Esophagus squamous epithelium (tissue), 5 donors: ENCODE measurements at places on chromosomes 12 and 14. TPM values are rescaled to one million over a fixed set of nuclear protein-coding genes. Genes with fewer than 3 reads are reported as not detected.

DNA sequence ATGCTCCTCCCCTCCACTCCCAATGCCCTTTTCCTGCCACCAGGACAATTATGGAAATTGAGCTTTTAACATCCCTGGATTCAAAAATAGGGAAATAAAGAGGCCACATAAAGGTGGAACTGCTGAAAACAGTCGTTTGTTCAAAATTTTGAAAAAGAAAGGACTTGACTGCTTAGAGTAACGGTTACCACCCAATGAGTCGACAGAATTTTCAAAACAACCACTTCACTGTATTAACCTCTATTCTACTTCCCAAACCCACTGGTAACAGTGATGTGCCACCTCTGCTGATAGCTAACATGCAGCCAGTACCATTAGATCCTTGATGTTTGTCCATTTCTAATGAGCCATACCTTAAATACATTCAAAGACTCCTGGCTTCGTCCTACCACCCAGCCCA lies 4.9 kb downstream of the ST8SIA1 start:
- peak overlapping the region; percentile 13 for H3K27ac ChIP-seq
- no peak for DNase-seq
- H3K4me1 ChIP-seq, result no peaks in the 10 kb centered on the region
- H3K4me3 ChIP-seq, result no peak overlapping the region

DNA sequence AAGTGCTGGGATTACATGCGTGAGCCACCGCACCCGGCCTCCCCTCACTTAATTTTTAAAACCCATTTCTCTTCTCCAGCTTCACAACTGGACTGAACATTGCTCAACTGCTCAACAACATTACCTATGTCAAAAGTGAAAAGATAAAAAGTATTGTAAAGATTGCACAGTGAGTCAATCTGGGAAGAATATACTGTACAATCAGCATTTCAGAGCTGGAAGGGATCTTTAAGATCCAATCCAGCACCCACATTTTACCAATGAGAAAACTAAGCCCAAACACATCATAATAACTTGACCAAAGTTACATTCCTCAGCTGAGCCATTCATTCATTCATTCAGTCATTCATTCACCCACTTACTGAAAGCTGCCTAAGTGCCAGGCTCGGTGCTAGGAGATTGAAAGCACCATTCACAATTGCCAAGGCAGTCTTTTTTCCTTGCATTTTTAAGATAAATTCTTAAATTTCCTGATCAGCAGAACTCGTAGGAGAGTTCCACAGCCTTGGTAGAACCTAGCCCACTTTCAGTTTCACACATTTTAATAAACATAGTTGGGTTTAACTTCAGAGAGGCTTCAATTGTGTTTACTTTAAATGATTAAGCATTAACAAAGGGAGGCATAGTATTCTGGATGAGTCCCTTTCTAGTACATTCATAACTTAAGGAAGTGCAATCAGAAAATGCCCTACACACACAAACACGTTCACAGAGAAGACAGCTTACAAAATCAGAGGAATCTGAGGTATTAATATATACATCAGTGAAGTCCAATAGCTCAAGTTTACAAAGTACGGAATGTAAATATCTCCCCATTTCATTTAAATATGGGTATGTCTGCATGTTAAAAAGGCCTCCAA lies 3.0 kb downstream of the GALNT4 start:
- H3K27ac ChIP-seq, result no peak overlapping the region
- H3K4me3 ChIP-seq, result no peak overlapping the region
- DNase-seq, result no peak
- H3K27me3 ChIP-seq, result no peaks in the 10 kb centered on the region

Gene NPAS3
- 0.47 TPM for total RNA-seq

DNA sequence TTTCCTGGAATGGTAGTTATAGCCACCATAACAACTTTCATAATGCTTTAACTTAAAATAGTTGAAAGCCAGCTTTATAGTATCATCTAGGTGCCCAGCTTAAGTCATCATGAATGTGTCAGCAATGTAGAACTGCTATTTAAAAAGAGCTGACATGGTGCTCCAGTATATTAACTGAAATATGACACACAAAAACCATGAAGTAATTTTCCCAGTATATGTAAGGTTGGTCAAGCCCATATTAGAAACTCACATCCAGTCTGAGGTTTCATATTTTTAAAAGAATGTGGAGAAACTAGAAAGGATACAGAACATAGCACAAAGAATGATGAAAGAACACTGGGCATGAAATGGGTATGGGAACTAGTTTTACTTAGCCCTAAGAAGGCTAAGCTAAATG lies 121.3 kb upstream of the KRAS start:
- no peak overlapping the region for H3K4me3 ChIP-seq
- H3K27me3 ChIP-seq, result no peaks in the 10 kb centered on the region
- DNase-seq, result no peak
- H3K36me3 ChIP-seq, result no peaks in the 10 kb centered on the region
- H3K27ac ChIP-seq, result no peak overlapping the region

- H3K27me3 ChIP-seq, result no peaks in the 10 kb centered on the region
- H3K27ac ChIP-seq, result peak overlapping the region; percentile 56
- H3K36me3 ChIP-seq, result no peaks in the 10 kb centered on the region
- H3K4me1 ChIP-seq, result peaks cover 36% of the 10 kb centered on the region
- H3K4me3 ChIP-seq, result no peak overlapping the region
- no peak for DNase-seq
Measured at GRCh38 chr14:98906123-98906995, 365.6 kb downstream of the BCL11B start.

- no peak for DNase-seq
- no peaks in the 10 kb centered on the region for H3K27me3 ChIP-seq
- H3K36me3 ChIP-seq, result no peaks in the 10 kb centered on the region
- no peak overlapping the region for H3K27ac ChIP-seq
- no peak overlapping the region for H3K4me3 ChIP-seq
Measured at GRCh38 chr12:94516985-94517384, 57.3 kb upstream of the CEP83 start.

- H3K36me3 ChIP-seq, result no peaks in the 10 kb centered on the region
- no peak overlapping the region for H3K27ac ChIP-seq
- no peak for DNase-seq
Measured at GRCh38 chr12:11943919-11944700, 126.6 kb upstream of the BCL2L14 start.

GRCh38 chr12:38279756-38280155 lies 36.8 kb upstream of the ALG10B start:
- H3K36me3 ChIP-seq, result no peaks in the 10 kb centered on the region
- no peak overlapping the region for H3K4me3 ChIP-seq
- H3K4me1 ChIP-seq, result no peaks in the 10 kb centered on the region
- no peak for DNase-seq

DNA sequence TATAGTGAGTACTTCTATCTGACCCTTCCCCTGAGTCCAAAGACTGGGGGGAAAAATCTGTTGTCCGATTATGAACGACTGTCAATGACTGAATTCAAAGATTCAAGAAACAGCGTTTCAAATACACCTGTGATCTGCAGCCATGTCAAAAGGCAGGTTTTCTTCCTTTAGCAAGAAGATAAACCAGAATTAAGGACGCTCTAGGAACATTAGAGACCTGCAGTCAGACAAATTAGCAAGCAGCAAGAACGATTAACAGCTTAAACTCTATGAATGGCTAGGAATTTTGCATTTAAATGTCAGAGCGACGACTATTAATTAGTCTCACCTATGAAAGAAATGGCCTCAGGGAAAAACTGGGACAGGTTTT lies 2.1 kb downstream of the DUSP6 start:
- H3K4me3 ChIP-seq, result peak overlapping the region; percentile 55
- peak overlapping the region; percentile 98 for H3K27ac ChIP-seq
- H3K27me3 ChIP-seq, result no peaks in the 10 kb centered on the region
- DNase-seq, result no peak

DNA sequence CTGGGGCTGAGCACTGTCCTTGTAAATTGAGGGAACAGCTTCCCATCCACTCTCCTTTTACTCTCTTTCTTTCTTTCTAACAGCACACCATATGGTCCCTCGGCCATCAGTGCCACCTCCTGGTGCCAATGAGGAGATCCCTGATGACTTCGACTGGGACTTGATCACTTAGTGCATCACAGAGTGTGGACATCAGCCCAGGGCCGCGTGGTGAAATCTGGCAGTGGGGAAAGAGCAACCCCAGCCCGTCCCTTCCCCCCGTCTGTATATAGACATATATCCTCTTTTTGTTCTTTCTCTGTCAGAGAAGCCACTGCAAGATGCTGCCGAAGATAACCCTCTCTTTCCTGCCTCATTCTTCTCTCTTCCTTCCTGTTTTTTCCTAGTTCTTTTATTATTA lies 13.5 kb downstream of the C3AR1 start:
- H3K4me3 ChIP-seq, result no peak overlapping the region
- peak overlapping the region; percentile 15 for H3K27ac ChIP-seq
- H3K4me1 ChIP-seq, result no peaks in the 10 kb centered on the region

DNA sequence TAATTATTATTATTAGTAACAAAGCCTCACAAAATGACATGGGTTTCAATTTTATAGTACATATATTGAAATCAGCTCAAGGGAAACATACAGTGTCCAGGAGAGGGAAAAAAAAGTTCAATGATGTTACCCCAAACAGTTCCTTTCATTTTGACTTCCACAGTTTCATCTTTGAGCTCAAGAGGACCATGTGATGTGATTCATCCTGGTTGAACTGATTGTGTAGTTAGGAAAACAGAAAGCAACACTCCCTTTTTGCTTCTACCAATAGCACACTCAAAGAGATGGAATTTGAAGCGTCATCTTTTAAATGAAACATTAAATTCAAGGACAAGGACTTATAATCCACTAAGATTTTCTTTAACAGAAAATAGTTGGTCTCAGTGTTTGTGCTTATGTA lies 461.0 kb downstream of the FOXG1 start:
- H3K4me3 ChIP-seq, result no peak overlapping the region
- H3K4me1 ChIP-seq, result no peaks in the 10 kb centered on the region
- no peaks in the 10 kb centered on the region for H3K27me3 ChIP-seq
- no peak for DNase-seq

GRCh38 chr14:70181276-70181675 lies 7.5 kb downstream of the SLC8A3 start:
- H3K27me3 ChIP-seq, result peaks cover 33% of the 10 kb centered on the region
- no peak overlapping the region for H3K27ac ChIP-seq
- H3K4me1 ChIP-seq, result no peaks in the 10 kb centered on the region

Gene IFNG-AS1
- 0.57 TPM for total RNA-seq

DNA sequence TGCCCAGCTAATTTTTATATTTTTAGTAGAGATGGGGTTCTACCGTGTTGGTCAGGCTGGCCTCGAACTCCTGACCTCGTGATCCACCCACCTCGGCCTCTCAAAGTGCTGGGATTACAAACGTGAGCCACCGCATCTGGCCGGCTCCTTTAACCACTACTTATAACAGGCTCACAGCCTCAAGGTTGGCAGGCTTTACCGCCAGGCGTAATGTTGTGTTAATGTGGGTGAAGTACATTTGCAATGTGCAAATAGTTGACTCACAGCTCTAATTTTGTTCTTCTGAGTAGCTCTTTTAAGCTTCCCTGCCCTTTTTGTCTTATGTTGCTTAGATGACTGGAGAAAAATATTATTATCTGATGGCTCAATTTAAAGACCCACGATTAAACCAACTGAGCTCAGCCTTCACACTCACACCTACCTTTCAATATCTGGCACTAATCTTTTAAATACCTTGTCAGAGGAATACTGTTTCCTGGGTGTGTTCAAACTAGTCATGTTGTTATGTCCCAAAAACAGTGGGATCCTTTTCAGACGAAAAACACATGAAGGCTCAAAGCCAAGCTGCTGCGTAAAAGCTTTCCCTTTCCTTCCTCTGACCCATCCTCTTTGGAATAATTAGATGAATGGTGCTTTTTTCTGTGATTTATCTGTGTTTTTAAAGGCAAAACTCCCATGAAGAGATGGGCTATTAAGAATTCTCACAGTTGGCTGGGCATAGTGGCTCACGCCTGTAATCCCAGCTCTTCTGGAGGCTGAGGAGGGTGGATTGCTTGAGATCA lies 57.2 kb upstream of the USP44 start:
- H3K4me3 ChIP-seq, result no peak overlapping the region
- H3K27ac ChIP-seq, result peak overlapping the region; percentile 80
- H3K4me1 ChIP-seq, result peaks cover 12% of the 10 kb centered on the region
- H3K36me3 ChIP-seq, result no peaks in the 10 kb centered on the region

Gene PTCSC3
- not detected for total RNA-seq

- no peak for DNase-seq
- peaks cover 6% of the 10 kb centered on the region for H3K36me3 ChIP-seq
- peaks cover 34% of the 10 kb centered on the region for H3K4me1 ChIP-seq
- H3K27ac ChIP-seq, result peak overlapping the region; percentile 97
Measured at GRCh38 chr12:6961695-6962284, 8.7 kb downstream of the PHB2 start.

- H3K36me3 ChIP-seq, result no peaks in the 10 kb centered on the region
- H3K27me3 ChIP-seq, result no peaks in the 10 kb centered on the region
- DNase-seq, result no peak
- no peak overlapping the region for H3K4me3 ChIP-seq
- H3K27ac ChIP-seq, result no peak overlapping the region
- H3K4me1 ChIP-seq, result peaks cover 48% of the 10 kb centered on the region
Measured at GRCh38 chr12:3073438-3074250, 3.5 kb upstream of the TSPAN9 start.

Gene ACSM4
- total RNA-seq, result not detected

Gene OTX2
- total RNA-seq, result not detected

Gene VRK1
- 24.2 TPM for total RNA-seq

- H3K36me3 ChIP-seq, result peaks cover 44% of the 10 kb centered on the region
- no peak overlapping the region for H3K27ac ChIP-seq
- H3K4me3 ChIP-seq, result no peak overlapping the region
- H3K27me3 ChIP-seq, result no peaks in the 10 kb centered on the region
Measured at GRCh38 chr12:111441107-111441928, 35.6 kb downstream of the SH2B3 start.

DNA sequence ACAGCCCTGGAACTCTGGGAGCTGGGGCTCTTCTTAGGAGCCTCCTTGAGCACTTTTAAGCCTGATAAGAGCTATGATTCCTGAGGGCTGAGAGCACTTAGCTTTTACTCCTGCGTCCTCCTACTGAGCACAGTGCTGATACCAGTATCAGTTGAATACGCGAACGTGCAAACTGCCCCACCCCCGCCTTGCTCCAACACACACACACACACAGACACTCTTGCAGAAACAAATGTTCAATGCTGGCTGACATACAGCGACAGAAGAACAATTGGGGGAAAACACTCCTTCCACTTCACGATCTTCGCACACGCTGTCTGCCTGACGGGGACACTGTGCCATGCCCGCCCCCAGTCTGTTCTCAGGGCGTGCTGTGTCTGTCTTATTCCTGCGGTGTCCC lies 57.2 kb upstream of the DLK1 start:
- H3K4me3 ChIP-seq, result no peak overlapping the region
- no peaks in the 10 kb centered on the region for H3K27me3 ChIP-seq
- H3K36me3 ChIP-seq, result no peaks in the 10 kb centered on the region
- no peak for DNase-seq
- peaks cover 4% of the 10 kb centered on the region for H3K4me1 ChIP-seq

DNA sequence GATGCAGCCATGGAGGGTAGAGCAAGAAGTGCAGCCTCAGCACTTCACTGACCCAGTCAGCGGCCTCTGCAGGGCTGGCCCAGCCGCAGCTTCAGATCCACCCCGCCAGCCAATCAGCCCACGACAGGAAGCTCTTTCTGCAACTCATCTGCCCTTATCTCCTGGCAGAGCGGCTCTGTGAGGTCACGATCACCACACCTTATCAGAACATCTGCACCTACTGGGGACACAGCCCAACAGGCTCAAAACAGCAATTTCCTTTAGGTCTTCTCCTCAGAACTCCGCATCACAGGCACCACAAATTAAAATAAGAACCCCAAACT lies 287.3 kb downstream of the BCL11B start:
- no peak overlapping the region for H3K27ac ChIP-seq
- DNase-seq, result no peak
- no peaks in the 10 kb centered on the region for H3K27me3 ChIP-seq
- H3K4me3 ChIP-seq, result no peak overlapping the region
- H3K36me3 ChIP-seq, result no peaks in the 10 kb centered on the region
- no peaks in the 10 kb centered on the region for H3K4me1 ChIP-seq
